CD4-positive, alpha-beta T cell treated with Interleukin-6 at 100 ng/mL for 8 hours (primary cell): ENCODE measurements at places on chromosomes 16 and 17.

GRCh38 chr17:36188891-36189306, 7.7 kb downstream of the CCL3L1 start:
- peak; percentile 37 for DNase-seq

GRCh38 chr17:11331547-11332513, 90.8 kb downstream of the SHISA6 start:
- DNase-seq: no peak

- DNase-seq: no peak
These were observed 14.5 kb downstream of the ACACA start for GRCh38 chr17:37392024-37392590.

DNA sequence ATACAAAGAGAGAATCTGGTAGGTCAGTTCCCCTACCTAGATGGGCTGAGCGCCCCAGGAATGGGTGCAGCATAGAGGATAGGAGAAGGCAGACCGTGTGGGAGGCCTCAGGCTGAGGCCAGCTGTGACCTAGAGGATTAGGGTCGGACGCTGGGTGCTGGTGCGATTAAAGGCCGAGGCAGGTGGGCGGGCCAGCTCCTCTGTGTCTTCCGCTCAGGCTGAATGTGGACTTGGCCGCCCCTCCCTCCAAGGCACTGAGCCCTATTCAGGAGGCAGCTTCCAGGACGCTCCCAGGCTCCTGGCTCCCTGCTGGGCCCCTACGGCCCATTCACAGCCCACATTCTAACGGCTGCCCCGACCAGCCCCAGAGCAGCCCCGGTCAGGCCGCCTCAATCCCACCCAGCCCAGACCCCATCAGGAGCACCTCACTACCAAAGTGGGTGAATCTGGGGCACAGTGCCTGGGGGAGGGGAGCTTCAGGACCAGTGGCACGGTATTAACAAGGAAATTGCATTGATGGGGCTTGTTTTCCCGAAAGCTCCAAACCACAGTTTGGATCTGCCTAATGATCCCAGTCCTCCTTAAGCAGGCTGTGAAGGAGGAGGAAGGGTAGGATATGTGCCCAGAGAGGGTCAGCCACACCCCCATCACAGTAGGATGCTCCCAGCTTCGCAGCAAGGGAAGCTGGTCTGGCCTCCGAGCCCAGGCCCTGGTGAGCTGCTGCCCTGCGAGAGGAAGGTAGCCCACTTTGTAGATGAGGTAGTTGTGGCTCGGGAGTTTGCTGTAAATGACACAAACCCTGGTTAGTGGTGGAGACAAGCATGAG, 14.5 kb downstream of the RHBDL3 start:
- no peak for DNase-seq

- no peak for DNase-seq
These were observed 138.3 kb upstream of the HSBP1 start for GRCh38 chr16:83669456-83669855.

- DNase-seq: no peak
These were observed 89.9 kb downstream of the ABR start for GRCh38 chr17:1089915-1090314.

DNA sequence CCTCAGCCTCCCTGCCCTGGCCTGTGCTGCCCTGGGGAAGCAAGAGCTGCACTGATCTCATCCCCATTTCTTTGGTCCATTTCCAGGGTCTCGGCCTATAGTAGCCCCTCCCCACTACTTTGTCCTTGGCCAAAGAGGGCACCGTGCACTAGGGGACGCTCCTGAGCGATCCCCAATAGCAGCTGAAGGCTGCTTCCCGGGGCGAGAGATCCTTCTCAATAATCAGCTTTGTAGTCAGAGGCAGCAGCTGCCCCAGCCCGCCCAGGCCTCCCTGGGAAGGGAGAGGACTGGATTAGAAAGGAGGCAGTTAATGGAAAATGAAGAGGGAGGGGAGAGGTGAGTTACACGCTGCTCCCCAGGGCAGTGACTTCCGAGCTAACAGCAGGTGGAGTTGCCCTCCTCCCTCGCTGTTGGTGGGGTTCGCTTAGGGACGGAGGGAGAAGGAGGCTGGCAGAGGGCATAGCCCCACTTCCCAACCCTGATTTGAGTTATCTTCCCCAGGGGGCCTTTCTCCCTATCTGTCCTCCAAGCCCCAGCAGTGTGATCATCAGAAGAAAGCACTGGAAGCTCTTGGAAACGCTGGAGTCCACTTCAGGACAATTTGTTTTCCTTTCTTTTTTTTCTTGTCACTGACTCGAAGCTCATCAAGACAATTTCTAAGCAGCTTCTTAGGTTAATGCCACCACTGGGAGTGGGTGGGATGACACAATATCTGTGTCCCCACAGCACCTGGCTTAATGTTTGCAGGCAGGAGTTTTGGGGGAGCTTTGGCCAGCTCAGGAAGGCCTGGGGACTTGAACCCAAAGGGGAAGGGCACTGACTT, 2.6 kb downstream of the MXRA7 start:
- no peak for DNase-seq

GRCh38 chr17:954431-955164, 25.0 kb downstream of the NXN start:
- no peak for DNase-seq

GRCh38 chr17:61476476-61477203, 24.4 kb downstream of the TBX4 start:
- no peak for DNase-seq

DNA sequence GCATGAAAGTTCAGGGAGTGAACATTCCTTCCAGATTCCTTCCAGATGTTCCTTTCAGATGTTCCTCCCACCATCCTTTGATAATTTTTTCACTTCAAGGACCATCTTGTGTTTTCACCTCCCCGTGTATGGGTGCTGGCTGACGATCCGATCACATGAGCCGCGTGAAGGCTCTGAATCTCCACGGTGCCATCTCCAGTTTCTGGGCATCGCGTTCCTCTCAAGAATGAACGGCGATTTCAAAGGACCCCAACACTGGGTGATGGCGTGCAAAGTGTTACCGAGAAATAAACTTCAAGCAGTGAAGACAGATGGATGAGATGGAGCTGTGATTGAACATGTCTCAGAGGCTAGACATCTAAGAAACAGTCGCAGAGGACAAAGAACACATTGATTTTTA, 245.3 kb downstream of the GSG1L start:
- no peak for DNase-seq

GRCh38 chr17:59786536-59787319, 79.3 kb downstream of the VMP1 start:
- DNase-seq: peak; percentile 95

GRCh38 chr17:42845918-42846593, 1.7 kb downstream of the AOC2 start:
- DNase-seq: no peak

DNA sequence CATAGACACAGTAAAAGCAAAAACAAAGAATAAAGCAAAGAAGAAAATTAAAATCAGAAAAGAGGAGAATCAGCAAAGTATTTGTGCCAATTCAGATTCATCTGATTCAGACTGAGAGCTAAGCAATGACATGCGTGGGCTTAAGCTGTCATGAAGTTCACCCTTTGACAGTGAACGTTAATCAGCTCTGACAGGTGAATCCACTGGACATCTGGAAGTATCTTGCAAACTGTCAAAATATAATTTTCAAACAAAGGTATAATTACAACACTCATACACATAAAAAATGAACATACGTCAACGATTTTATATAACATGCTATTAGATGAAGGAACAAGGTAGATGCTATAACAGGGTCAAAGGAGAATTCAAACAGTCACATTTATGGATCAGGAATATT, 596.3 kb upstream of the SALL1 start:
- no peak for DNase-seq

DNA sequence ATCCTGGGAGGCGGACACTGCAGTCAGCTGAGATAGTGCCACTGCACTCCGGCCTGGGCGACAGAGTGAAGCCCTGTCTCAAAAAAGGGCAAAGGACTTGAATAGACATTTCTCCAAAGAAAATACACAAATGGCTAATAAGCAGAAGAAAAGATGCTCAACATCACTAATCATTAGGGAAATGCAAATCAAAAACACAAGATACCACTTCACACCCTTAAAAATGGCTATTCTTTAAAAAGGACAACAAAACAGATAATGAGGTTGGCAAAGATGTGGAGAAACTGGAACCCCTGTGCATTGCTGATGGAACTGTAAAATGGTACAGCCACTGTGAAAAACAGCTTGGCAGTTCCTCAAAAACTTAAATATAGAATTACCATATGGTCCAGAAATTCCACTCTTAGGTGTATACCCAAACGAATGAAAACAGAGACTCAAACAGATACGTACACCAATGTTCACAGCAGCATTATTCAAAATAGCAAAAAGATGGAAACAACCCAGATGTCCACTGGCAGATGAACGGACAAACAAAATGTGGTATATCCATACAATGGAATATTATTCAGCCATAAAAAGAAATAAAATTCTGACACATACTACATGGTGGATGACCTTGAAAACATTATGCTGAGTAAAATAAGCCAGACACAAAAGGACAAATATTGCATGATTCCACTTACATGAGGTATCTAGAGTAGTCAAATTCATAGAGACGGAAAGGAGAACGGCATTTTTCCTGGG, 35.5 kb downstream of the BRIP1 start:
- no peak for DNase-seq

DNA sequence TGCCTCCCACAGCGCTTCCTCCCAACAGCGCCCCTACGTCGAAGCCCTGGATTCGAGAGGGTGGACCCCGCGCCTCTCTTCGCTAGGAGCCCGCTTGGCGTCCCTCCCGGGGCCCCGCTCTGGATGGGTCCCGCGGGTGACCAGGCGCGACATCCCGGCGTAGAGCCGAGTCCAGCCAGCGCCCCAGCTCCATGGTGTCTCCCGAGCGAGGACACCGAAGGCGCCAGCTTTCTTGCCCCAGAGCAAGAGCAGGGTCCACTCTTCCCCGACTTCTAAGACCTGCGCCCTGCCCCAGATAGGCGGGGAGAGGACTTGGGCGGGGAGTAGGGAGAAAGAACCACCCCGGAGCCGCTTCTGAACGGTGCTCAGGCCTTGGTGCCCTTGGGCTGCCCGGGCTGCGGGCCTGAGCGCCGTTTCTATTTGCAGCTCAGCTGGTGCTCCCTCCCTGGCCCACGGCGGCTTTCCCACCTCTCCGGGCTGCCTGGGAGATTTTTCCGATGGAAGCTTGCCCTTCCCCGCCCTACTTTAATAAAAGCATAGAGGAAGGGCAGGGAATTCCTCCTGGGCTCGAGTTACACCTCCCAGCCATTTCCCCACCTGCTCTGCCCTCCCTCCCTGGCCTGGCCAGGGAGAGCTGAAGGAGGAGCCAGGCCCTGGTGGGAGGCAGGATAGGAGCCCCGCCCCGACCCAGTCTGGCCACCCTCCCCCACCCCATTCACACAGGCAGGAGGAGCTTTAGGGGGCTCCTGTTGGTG, 1.8 kb downstream of the MMP15 start:
- DNase-seq: no peak

GRCh38 chr17:17097763-17098345, 55.6 kb downstream of the MPRIP start:
- DNase-seq: no peak

- no peak for DNase-seq
These were observed 26.1 kb downstream of the RCVRN start for GRCh38 chr17:9878786-9879525.

GRCh38 chr17:17718251-17718650, 37.0 kb downstream of the RAI1 start:
- DNase-seq: no peak

DNA sequence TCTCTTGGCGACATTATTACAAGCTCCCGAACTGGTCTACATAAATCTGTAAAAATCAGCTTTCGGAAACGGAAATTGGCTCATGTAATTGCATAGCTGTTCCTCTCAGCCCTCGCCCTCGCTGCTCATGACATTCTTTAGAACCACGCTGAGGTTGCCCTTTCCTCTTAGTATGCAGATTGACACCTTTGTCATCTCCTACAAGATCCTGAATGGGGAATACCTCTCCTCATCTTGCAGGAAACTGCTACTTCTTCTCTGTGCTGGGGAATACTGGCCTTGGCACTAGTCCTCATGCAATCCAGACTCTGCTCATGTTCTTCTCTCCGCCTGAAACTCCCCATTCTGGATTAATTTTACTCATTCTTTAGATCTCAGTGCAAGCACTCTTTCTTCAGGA, 22.2 kb upstream of the CDH8 start:
- DNase-seq: no peak

- DNase-seq: no peak
These were observed 79.4 kb downstream of the C16orf78 start for GRCh38 chr16:49453021-49453420.

GRCh38 chr17:78387977-78388941, 9.8 kb downstream of the PGS1 start:
- DNase-seq: no peak

DNA sequence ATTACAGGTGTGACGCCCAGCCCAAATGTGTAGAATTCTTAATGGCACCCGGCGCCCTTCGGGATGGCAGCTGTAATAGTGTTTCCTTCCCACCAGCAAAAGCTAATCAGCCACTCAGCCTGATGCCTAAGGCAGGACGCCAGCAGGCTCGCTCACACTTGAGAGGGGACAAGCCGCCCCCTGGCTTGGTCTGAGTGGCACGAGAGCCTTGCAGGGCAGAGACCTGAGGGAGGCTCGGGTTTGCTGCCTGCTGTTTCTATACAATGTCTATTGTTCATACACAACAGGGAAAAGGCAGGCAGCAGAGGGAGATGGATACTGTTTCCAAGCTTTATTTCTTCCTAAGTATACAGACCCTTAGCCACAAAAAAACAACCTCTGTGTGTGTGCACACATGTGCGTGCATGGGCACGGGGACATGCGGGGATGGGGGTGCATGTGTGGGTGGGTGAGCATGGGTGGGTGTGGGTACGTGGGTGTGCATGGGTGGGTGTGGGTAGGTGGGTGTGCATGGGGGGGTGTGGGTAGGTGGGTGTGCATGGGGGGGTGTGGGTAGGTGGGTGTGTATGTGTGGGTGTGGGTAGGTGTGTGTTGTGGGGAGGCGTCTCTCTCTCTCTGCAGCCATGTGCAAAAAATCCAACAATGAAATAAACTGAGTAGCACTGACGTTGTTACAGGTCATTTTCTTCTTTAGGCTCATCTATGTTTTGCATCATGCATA, 10.0 kb downstream of the SLC38A8 start:
- DNase-seq: no peak

GRCh38 chr16:55282441-55282840, 41.6 kb upstream of the IRX6 start:
- DNase-seq: no peak

DNA sequence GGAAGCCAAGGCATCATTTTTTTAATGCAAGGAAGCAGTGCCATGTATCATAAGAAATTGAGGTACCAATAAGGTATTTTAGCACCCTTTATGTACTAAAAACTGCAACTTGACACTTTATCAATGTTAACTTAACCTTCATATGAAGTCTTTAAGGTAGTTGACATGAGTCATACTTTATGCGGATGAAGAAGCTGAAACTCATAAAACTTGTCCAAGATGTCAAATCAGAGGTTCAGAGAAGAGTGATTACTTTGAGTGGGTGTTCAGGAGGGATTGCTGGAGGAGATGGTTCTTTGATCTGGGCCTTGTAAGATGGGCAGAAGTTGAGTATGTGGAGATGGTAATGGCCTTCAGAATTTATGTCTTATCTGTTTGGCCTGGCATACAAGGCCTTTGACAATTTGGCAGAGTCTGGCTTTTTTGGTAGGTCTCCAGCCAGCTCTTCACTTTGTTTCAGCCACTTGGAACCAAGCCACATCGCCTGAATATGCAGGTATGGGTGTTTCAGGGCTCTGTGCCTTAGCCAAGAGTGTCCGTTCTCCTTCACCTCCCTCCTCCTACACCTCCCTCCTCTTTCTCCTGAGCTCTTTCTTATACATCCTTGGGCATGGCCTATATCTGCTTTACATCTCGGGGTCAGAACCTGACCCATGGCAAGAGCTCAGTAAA, 23.7 kb downstream of the YPEL2 start:
- no peak for DNase-seq

GRCh38 chr17:34793231-34793908, 167.9 kb downstream of the CCT6B start:
- no peak for DNase-seq
